ENCODE measurements at places on chromosomes 7 and 10.
A peak's percentile ranks its signal among the peaks of the same experiment; 100 is the strongest.

DNA sequence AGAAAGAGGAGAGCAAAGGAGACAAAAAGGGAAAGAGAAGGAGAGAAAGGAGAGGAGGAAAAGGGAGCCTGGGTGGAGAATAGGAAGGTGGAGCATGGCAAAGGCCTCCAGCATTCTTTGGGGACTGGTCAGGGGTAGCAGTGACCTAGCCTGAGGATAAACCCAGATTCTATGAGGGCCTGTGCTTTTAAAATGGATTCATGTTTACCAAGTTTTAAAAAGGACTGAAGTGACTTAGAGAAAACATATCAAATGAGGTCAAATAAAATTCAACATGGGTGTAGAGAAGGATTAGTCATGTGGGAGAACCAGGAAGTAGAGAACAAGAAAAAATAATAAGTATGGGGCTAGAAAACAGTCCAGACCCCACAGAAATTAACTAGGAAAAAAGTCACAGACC, 20.7 kb downstream of the CREB3L2 start:
- no peak for DNase-seq

DNA sequence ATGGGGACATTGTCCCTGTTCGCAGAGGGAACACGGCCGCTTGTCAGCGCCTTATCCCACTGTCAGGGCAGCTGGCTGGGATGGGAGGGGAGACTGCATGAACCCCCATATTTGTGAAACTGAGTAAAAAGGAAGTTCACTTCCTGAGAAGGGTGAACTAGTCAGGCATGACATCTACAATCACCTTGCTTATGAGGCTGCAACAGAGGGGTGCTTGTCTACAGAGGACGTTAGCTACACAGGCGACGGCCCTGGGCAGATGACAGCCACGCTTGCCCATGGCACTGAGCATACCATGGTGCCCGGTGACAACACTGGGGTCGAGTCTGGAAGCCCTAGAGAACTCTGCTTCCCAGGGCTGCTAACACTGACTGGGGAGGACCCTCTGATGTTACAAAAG, 46.0 kb upstream of the KDM7A start:
- DNase-seq = no peak

DNA sequence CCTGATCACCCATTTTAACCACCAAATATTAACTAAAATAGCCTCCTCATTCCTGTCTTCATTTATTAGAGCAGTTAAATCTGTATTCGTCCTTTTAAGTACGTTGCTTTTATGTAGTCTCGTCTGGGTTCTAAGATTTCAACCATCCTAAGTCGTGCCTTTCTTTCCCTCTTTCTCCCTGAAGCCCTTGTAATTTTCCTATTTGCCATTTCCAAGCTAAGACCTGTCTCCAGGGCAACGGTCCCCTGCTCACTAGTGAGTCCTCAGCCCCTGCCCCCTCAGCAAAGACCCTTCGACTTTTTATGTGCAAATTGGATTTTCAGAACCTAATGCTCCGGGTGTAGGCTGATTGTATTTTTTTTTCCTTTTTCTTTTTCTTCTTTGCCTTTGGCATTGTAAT, 16.1 kb upstream of the MEST start:
- DNase-seq = no peak

DNA sequence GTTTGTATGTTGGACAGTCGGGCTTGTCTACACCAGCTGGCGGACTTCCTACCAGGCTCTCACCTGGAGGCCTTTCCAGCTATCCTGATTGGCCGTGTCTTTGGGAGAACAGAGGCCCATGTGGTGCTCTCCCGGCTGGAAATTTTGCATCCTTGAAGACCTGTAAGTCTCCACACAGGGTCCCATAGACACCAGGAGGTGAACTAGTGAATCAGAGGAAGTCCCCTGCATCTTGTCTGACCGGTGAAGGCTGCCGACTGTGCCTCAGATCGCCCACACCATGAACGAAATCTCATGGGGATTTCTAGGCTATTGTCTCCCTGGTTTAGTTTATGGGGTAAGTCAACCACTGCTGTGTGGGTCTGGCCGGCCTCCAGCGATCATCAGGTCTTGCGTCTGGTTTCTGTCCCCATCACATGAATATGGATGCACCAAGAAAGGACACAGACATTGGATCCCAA, 108.4 kb upstream of the LYZL2 start:
- DNase-seq = no peak

DNA sequence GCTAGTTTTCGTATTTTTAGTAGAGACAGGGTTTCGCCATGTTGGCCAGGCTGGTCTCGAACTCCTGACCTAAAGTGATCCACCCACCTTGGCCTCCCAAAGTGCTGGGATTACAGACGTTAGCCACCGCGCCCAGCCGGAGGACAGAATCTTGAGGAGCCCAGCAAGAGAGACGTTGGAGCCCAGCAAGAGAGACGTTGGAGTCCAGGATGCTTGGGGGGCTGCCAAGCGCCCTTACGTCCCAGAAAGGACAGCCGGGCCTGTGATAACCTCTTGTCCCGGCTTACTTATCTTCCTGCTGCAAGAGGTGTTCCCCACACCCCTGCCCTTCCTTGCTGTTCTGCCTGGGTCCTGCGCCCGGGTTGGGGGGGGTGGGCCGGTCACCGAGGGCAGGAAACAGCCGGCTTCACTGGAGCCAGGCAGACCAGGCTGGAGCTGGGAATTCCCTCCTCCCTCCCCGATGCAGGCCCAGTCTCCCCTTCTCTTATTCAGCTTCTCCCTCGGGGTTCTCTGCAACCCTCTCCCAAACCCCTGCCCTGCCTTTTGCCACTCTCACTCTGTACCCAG, 1.9 kb upstream of the EPHB4 start:
- DNase-seq = no peak

DNA sequence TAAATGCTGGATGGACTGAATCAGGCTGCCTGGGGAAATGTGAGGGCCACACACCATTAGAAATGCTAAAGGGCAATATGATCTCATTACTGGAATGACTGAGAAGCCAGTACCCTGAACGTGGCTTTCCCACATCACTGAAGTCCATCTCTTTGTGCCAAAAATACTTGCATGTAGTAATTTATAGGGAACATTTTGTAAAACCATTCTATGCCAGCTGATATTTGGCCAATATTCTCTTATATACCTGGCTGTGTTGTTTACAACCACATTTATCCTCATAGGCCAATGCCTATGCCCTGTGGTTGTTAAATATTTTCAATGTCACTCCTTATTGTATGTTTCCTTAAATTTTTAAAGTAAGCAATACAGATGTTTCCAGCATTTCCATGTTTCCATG, 111.6 kb downstream of the C10orf90 start:
- DNase-seq = no peak

DNA sequence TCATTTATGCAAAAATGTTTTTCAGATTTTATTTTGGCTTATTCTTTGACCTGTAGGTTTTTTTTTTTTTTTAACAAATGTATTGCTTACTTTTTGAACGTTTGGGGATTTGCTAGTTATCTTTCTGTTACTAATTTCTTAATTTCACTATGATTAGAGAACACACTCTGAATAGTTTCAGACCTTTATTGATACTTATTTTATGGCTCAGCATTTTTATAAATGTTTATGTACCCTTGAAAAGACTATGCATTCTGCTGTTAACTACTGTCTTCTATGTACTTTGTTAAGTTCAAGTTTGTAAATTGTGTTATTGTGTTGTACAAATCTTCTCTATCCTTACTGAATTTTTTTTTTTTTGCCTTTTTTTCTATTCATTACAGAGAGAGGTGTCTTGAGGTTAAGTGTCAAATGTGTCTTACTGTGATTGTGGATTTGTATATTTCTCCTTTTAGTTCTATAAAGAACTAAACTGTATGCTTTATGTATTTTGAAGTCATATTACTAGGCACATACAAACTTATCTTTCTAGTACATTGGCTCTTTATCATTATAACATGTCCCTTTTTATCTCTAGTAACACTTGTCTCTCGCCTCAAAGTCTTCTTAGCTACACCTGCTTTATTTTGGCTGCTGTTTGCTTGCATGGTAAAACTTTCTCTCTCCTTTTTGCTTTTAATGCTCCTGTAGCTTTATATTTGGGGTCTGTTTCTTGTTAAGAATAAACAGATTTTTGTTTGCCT, 8.1 kb downstream of the MKLN1 start:
- no peak for DNase-seq

DNA sequence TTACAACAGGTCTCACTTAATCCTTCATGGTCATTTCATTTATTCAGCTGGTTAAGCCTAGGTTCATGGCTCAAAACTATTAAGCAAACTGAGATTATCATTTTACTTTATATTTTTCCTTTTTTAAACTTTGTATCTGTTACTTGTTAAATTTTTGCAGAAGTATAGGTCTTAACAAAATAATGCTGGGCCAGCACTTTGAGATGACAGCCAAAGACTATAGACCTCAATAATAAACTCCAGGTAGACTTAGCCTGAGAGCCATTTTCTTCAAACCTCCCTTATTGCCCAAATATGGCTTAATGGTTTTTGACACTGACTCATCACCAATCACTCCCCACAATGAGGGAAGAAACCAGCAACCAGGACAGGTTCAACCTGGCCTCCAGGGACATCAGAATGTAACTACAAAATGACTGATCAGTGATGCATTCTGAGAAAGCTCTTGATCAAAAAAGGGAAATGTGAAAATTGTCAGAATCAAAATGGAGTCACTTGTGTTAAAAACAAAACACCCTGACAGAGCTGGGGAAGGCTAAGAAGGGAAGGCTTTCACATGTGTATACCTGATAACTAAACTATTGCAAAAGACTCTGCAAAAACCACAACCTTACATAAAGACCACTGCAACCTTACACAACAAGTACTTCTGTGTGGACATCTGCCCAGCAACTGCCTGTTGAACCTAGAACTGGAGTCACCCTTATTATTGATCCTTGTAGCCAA, 2.1 kb upstream of the CCDC126 start:
- no peak for DNase-seq

- DNase-seq = no peak
Measured at GRCh38 chr7:98869027-98869596, 702 bp downstream of the TMEM130 start.

DNA sequence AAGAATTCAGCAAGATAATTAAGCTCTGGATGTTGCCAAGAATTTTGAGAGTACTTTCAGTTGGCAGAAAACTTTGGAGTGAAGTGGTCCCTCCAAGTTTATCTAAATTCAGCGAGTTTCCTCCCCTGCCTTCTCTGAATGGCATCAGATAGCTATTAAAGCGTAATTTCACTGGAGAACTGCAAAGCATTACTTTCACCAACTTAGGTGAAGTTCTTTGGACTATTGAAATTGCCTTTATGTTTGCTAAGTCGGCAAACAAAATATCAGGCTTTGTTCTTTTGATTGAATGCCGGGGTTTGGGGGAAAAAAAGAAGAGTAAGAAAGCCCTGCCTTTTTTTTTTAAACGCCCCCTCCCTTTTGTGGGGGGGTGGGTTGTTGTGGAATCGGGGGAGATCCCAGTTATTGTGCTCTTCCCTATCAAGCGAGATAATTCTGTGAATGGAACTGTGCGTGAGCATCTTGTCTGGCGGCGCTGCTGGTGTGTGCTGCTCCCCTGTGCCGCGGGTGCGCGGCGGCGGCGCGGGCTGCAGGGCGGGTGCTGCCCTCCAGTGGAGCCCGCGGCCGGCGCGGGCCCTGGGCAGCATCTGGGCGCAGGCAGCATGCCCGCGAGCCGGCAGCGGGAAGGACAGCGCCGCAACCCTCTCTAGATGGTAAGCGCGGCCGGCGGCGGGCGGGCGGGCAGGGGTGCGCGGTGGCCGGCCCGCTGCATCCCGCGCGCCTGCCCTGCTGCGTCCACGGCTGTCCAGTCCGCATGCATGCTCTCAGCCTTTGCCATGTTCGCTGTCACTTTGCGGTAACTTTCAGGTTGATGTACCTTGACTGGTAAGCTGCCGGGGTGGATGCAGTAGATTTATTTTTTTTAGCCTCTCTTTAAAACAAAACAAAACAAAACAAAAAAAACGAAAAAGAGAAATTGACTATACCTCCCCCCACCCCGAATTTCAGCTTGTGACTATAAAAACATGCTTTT, 176.5 kb downstream of the TCF7L2 start:
- DNase-seq = peak; percentile 71

DNA sequence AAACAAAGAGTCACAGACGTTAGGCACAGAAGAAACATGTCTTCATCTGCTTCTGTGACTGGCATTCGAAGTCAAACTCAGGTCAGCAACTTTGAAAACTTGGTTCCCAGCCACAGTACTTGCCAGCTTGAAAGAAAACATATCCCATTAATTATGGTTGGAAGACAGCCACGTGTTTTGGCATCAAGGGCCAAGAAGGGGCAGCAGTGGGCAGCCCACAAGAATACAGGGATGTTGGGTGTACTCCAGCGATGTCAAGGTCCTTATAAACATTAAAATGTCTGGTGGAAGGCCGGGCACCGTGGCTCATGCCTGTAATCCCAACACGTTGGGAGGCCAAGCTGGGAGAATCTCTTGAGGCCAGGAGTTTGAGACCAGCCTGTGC, 29.5 kb downstream of the JCAD start:
- DNase-seq = no peak

DNA sequence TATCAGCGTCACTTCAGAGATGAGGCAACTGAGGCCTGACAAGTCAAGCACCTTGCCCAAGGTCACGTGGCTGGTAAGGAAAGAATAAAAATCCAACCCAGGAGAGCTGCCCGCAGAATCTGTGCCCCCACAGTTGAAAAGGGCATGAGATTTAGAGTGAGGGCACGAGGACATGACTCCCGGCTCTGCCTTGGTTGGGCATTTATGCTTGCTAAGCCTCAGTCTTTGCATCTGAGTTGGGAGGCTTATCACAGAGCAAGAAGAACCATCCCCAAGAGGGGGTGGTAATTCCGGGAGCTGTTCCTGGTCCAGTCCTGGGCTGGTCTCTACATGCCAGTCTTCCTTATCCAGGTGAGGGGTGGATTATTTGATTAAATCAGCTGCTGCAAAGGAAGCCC, 37.3 kb downstream of the PLPP4 start:
- DNase-seq = no peak

DNA sequence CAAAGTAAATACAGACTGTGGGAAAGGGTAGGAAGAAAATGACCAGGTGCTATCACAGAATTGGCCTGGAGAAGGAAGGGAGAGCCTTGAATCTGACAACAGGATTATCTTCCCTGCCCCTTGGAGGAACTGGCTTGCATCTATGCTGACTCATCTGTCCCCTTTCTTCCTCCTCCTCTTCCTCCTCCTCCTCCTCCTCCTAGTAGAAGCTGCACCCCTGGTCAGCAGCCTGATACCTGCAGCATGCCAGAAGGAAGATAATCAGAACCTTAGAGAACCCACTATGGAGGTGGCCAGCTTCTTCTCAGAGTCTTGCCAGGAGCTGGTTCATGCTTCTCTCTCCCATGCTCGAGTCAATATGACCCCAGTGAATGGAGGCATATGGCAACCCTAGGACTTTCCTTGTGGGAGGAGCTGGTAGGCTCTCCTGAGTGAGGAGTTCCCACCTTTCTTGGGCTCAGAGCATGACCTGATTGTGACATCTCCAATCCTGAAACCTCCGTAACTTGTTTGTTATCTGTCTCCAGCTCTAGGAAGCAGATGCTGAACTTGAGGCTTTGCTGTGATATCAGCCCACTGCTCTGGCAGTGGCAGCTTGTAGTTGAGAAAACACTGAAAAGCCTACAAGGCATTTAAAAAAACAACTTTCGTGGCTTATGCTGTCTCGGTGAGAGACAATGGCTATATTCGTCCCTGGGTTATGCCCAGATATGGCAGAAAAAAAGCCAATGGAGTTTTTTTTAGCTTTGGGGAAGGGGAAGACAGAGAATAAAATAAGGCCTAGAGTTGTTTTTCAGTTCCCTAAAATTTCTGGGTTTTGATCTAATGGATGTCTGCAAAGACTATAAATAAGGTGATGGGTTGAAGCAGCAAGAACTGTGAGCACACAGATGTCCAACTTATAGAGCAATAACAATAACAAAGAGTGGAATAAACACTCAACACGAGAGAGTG, 60.6 kb downstream of the CDHR3 start:
- no peak for DNase-seq

GRCh38 chr7:919924-920341, 34.5 kb downstream of the ADAP1 start:
- DNase-seq = no peak

- DNase-seq = no peak
Measured at GRCh38 chr7:37262181-37262580, 186.5 kb downstream of the ELMO1 start.
